ENCODE measurements at places on chromosomes 7 and 10.

DNA sequence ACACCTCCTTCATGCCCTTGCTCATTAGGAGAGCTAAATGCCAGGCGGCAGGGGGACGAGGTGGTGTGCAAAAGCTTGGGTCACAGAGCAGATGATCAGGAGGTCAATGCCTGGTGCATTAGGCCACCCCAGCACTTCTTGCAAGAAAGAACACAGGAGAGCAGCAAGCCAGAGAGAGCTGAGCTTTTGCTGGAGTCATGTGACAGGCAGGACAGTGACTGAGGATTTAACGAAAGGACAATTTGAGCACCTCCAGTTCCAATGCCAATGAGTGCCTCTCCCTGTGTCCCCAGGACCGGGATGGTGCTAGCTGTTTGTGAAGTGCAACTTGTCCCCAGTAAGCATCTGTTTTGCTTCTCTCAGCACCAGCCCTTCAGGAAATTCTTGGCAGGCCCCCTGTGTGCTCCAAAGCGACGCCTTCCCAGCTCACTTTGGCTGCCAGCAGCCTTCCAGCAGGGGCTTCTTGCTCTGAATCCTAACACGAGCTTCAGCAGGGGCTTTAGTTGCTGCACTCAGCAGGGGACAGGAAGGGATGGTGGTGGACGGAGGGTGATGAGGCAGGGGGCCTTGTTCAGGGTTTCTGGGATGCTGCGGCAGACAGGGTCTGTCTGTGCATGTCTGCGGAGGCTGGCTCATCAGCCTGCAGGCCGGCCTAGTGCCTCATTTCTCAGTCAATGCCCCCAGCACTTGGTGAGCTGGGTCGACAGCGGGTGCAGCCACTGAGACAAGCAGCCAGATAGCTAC is 368.1 kb downstream of the RPS24 start:
- DNase-seq, result no peak

DNA sequence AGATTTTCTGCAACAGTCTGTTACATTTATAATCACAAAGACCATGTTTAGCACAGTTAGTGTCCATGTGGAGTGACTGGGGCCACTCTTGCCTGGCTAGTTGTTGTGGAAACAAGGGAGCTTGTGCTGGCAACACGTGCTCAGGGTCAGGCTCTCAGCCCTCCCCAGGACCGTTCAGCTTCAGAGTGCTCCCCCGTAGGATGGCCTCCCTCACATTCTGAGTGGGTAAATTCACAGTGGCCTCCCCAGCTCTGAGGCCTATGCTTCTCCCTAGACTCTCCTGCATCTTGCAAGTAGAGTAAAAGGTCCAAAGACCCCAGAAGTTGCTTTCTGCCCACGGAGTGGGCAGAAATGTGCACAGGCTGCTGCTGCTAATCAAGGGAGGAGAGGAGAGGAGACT is 122.3 kb downstream of the ADCY1 start:
- DNase-seq, result no peak

DNA sequence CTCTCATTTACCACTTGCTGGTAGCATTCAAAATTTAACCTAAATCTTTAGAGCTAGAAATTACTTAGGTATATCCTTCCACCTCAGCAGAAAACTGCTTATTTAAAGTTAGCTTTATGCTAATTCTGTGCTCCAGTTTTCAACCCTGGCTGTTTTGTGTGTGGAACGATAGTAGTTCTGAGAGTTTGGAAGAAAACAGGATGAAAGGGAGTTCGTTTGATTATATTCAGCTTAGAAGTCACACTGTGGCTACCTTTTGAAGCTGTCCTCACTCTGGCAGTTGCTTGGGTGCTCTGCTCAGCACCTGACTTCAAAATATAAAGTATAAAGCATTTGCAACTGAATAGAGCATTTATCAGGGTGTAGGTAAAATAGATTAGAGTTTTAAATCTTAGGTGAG is 2.6 kb upstream of the ASCC1 start:
- no peak for DNase-seq

DNA sequence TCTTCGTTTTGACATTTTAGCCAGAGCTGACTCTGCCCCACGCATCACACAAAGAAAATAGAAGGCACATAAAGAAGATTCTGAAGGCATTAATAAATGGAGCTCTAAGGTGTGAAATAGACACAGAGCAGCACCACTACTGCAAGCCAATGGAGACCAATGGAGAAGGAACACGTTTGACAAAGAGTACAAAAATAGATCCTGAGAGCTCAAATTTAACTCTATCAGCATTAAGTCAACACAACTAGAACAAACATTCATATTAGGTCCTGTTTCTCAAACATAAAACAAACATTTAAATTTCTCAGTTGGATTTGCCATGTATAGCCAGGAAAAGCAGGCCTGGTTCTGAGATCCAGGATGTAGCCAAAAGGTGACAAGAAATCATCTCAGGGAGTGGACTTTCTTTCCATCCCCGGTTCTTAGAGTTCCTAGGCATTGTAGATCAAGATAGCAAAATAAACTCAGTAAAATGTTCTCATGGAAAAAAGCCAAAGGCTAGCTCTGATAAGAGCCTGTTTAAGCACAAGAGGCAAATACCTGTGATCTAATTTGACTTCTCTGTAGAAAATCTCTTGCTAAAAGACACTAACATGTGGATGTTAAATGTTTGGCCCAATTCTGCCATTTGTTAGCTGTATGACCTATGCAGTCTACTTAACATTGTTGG is 174.2 kb upstream of the VIPR2 start:
- DNase-seq, result no peak

- no peak for DNase-seq
Measured at GRCh38 chr10:47415520-47416304, 31.6 kb upstream of the ZNF488 start.

- no peak for DNase-seq
Measured at GRCh38 chr7:40243076-40243475, 108.3 kb downstream of the SUGCT start.

- no peak for DNase-seq
Measured at GRCh38 chr7:100888988-100889750, at the start of gene UFSP1. UFSP1 (minus strand) TSS chr7:100889715; CDS start chr7:100889271, 444 bp downstream.

DNA sequence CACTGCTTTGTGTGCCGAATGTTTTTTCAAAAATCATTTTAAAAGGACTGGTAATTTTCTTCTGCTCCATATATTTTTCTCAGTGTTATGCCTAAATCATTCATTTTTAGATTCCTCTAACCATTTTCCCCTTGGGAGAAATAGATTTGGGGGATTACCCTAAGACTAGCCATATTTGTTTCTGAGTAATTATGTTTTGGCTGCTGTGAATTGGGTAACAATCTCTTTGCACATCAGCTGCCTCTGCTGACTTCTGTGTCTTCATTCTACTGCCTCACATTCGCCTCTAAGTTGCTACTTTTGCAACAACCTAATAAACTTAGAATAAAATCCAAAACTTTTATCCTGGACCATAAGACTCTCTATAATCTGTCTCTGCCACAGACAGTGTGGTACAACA is 18.5 kb upstream of the MRC1 start:
- no peak for DNase-seq

GRCh38 chr10:61779276-61779675 is 116.5 kb downstream of the CABCOCO1 start:
- DNase-seq, result no peak

- no peak for DNase-seq
Measured at GRCh38 chr7:28347475-28348318, 64.6 kb upstream of the CREB5 start.

GRCh38 chr7:117612637-117613036 is 132.8 kb downstream of the CFTR start:
- DNase-seq, result no peak

- no peak for DNase-seq
Measured at GRCh38 chr10:62454687-62455397, 80.7 kb downstream of the ZNF365 start.

GRCh38 chr7:87687653-87688254 is 59.6 kb downstream of the RUNDC3B start:
- DNase-seq, result no peak

GRCh38 chr7:128135159-128135514 is 103.9 kb upstream of the LRRC4 start:
- no peak for DNase-seq

DNA sequence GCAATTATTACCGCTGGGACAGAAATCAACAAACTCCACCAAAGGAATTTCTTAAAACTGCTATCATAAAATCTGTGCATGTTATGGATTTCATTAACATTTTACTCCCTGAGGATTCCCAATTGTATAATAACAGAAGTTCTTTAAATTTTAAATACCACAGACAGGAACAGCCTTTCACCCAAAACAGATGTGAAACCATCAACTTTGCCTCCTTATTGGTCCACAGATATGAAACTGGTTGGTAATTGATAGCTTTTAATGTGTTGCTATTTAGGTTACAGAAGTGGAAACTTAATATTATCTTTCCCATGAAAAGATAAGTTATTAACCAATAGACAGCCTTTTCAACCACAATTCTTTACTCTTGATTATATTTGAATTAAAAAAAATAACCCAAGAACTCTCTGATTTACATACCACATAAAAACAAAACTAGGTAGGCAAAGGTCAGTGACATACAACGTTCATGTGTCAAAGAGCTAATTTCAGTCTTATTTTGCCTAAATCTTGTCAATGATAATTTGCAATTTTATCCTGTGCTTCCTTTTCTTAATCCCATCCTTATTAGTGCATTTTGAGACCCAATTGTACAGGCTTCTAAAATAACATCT is 90.0 kb downstream of the NRP1 start:
- DNase-seq, result no peak

DNA sequence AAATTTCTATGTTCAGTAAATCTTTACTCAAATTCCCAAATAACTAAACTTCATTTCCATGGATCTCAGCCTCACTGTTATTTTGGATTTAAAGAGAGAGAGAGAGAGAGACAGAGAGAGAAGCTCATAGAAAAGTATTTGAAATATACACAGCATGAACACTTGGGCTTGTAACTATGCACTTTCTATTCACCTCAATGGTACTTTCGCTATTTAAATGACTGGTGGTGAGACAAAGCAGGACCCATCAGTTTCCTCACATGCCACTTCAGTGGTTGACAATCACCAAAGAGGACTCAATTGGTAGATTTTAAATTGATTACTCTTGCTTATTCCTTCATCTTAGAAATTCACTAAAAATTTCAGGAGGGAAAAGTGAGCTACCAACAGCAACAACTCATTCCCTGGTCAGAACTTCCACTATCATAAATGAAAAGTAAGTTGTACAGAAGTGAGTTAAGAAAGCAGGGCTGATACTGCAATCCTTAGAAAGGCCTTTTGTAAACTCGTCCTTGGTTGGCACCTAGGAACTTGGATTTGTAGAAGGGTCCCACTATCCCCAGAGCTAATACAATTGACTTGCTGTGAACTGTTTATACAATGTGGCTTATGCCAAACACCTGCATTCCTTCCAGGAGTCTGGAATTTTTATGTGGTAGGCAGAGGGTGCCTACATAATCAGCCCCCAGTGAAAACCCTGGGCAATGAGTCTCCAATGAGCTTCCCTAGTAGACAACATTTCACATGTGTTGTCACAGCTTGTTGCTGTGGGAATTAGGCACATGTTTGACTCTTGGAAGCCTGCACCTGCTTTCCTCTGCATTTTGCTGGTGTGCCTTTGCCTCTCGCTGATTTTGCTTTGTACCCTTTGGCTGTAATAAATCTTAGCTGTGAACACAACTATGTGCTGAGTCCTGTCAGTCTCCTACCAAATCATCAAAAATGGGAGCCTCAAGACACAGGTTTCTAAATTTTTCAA is 10.8 kb downstream of the ERLIN1 start:
- DNase-seq, result no peak

DNA sequence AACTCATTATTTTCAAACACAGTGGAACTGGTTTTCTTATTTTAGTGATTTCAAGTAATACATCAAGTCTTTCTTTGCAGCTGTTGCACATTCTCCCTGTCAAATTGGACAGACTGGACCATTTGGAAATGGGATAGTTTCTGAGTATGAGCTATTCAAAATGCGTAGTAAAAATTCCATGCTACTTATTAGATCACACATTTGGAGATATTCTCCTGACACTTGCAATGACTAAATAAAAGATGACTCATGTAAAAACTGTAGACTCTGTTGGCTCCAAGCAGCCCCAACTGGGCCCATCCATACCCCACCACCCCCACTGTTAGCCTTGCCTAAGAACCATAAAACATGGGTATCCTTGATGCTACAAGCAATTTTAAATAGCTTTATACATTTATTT is 25.9 kb upstream of the BICC1 start:
- DNase-seq, result no peak

Data from CD4-positive, alpha-beta T cell treated with Interleukin-10 for 1 hour (primary cell).